Stimulated activated CD4-positive, alpha-beta T cell treated with anti-CD3 and anti-CD28 coated beads, Interleukin-2, amount 100 ng/mL, for 48 hours (primary cell): ENCODE measurements at places on chromosomes 12 and 14.

- DNase-seq = no peak
These were observed 27.4 kb downstream of the CRACR2A start for GRCh38 chr12:3725388-3726115.

- no peak for DNase-seq
These were observed 155.0 kb upstream of the SFSWAP start for GRCh38 chr12:131555866-131556265.

- DNase-seq = no peak
These were observed 196.9 kb upstream of the BTG1 start for GRCh38 chr12:92342574-92342973.

GRCh38 chr12:92732216-92732615 lies 29.4 kb downstream of the PLEKHG7 start:
- DNase-seq = no peak

GRCh38 chr14:76672123-76672522 lies 89.1 kb upstream of the VASH1 start:
- no peak for DNase-seq

DNA sequence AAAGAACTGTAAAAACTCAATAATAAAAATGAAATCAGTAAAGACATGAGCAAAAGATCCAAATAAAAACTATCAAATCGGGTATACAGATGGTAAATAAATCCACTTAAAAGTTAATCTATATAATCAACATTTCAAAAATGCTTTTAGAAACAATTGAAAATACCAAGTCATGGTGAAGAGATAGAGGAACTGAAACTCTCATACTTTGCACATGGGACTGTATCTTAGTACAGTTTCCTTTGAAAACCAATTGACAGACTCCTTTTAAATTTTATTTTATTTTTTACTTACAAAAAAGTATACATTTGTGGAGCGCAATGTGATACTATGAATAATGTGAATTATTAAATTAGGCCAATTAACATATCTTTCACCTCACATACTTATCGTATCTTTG lies 98.6 kb upstream of the FAR2 start:
- DNase-seq = no peak

- no peak for DNase-seq
These were observed 462.5 kb downstream of the NAV3 start for GRCh38 chr12:78293059-78293686.

- DNase-seq = no peak
These were observed 59.1 kb upstream of the NAP1L1 start for GRCh38 chr12:76143343-76144244.

- no peak for DNase-seq
These were observed 976 bp downstream of the PEX5 start for GRCh38 chr12:7190268-7191055.

DNA sequence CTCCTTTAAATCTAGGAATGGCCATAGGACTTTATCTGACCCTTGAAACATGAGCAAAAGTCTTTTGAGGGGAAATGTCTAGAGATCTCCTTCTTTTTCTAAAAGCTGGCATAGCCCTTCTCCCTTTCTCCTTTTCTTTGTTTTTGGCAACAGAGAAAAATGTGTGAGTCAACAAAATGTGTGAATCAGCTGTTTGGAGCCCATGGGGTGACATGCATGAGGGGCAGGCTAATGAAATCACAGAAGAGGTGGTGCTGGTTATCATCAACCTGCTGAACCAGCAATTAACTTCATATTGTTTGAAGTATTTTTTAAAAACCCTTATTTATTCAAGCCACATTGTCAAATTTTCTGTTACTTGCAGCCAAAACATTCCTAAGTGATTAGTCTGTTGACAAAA lies 132.3 kb downstream of the CCDC59 start:
- DNase-seq = no peak

DNA sequence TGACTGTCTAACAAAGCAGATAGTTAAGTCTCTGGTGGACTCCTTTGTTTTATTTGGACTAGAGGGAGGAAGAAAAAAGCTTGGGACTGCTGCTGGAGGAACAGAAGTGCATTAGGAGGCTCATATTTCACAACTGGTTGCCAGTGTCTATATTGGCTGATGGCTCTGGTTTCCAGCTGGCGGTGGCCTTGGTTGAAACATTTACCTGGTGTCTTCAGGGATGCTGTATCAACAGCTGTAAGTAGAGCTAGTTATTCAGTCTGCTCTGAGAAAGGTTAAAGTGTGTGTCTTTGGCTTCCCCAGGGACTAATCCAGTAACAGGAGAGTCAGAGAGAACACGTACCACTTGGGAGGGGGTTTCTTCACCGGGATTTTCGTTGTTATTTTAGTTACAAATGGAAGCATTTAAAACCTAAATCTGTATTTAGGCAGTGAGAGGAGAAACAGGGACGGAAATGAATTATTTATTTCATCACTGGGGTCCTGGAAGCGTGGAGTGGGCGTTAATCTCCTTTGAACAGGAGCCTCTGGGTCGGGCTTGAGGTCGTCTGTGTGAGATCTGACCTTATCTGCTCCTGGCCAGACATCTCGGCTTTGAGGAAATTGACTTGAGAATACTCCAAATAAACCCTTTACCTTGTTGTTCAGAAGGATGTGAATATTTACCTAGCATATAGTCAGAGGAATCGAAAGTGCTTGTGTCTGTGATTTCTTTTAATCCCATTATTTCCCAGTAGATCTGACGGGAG lies 149.9 kb downstream of the NRXN3 start:
- no peak for DNase-seq

GRCh38 chr14:65462411-65462810 lies 49.9 kb downstream of the FUT8 start:
- peak; percentile 14 for DNase-seq

- no peak for DNase-seq
These were observed 954.9 kb downstream of the DIO2 start for GRCh38 chr14:79256380-79256779.

GRCh38 chr14:105873870-105874512 lies 347.6 kb downstream of the TMEM121 start:
- DNase-seq = no peak

- DNase-seq = no peak
These were observed 73.8 kb downstream of the KIAA0586 start for GRCh38 chr14:58501214-58501816.

DNA sequence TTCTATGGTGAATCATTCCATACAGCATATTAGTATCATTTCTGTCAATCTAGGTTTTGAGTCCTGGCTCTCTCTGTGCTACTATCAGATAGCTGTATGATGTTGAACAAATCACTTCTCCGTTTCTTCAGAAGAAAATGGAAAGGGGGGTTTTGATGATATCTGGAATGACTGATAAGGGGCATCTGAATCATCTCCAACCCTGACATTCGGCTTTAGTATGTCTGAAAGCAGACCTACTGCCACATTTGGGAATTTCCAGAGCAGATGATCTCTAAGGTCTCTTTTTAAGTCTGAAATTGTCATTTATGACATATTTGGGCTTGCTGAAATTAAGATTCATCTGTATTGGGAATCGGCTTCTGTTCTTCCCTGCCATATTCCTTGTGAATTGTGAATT lies 10.1 kb downstream of the MLF2 start:
- DNase-seq = no peak

GRCh38 chr12:68119724-68120211 lies 39.8 kb downstream of the IFNG start:
- DNase-seq = peak; percentile 61

DNA sequence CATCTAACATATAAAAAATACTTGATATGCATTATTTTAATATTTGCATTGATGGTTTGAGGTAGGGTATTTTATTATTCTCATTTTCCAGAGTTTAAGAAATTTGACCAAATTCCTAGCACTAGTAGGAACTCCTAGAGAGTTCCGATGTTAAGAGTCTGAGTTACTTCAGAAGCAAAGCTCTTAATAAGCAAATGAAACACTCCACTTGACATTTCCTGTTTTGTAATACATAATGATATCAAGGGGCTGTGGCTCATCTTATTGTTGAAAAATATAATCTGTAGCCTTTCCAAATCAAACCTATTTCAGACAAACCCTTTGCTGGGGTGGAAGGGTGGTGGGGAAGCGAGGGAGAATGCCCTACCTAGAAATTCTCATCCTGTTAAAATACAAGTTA lies 355.5 kb downstream of the DIO2 start:
- no peak for DNase-seq

DNA sequence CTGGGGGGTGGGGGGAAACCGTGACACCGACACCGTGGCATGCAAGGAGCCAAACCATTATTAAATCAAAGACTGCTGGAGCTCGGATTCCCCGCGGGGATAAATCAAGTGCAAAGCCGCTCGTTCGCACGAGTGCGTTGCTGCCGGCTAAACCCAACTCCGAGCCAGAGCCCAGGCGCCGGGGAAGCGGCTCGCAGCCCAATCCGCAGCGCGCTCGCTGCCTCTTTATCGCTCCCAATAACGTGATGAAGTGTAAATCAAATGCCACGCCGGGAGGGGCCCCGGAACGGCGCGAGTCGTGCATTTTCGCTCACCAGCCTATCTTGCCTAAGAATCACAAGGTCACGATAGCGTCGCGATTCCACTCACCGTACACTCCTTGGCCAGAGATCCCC lies 1.3 kb downstream of the MDGA2 start:
- DNase-seq = no peak

GRCh38 chr12:53768976-53769375 lies 17.2 kb upstream of the CISTR start:
- DNase-seq = no peak

GRCh38 chr14:69755296-69755695 lies 11.6 kb upstream of the SRSF5 start:
- no peak for DNase-seq

DNA sequence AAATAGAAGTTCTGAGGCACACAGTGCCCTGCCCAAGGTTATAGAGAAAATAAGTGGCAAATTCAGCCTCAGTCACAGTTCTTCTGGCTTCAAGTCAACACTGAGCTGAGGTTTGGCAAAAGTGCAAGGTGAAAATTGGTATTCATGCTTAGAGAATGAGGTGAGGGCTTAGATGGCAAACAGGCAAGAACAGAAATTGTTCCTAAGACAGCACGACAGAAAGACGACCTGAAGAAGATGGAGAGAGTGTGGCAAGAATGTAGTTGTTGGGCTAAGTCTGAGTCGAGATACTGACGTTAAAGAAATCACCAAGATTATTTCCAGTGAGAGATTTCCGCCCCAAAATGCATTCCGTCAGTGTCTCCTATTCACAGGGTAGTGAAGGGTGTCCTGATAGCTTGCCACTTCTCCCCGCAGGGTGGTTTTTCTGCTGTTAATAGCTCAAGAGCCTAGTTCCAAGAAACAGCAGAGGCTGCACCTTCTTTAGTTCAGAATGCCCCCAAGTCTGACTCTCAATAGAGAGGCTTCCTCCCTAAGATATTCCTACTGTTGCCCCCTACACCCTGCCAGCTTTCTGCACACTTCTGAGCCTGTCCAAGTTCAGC lies 260.8 kb upstream of the AMIGO2 start:
- DNase-seq = no peak

DNA sequence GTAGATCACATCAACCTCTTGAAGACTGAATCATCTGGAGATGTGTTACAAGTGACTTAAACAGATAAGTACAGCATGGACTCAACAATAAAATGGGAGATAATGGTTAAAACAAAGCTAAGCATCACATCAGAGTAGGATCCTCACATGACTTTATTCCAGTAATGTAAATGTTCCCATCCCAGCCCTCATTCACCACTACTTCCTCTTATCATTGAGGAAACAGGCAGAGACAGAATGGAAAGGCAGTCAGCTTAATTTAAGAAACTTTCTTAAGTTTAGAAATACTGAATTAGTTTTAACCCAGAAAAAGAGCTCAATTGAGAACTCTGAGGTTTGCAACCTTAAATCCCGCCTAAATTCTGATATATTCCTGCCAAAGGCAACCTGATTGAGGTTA lies 1.2 kb upstream of the ALG10 start:
- DNase-seq = no peak
